ENCODE measurements at places on chromosomes 1 and 21. TPM values are rescaled to one million over a fixed set of nuclear protein-coding genes. Genes with fewer than 3 reads are reported as not detected.
A peak's percentile ranks its signal among the peaks of the same experiment; 100 is the strongest.

- DNase-seq: no peak
Measured at GRCh38 chr1:9211291-9211811, 23.2 kb upstream of the H6PD start.

DNA sequence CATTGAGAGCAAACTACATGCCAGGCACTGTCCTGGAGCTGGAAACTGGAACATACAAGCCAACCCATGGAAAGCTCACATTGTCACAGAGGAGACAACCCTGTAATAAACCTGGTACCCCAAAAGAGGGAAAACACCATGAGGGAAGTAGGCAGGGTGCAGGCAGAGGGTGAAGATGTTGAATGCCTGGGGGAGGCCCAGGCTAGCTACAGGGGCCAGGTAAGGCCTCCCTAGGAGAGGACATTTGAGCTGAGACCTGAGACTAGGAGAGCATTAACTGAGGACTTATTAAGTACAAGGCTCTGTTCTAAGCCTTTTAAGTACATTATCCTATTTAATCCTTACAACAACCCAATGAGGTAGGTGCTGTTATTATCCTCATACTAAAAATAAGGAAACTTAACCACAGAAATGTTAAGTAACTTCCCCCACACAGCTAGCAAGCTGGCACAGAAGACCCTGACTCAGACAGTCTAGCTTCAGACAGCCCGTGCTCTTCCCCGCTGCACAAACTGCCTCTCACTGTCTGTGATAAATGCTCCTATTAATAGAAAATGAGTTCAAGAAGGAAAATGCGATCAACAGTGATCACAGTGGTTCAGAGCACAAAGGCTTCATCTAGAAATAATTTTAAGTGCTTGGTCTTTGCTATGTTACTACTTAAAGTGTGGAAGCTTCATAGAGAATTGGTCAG lies 41.8 kb downstream of the ZNF281 start:
- no peak for DNase-seq

The CLEC20A gene
- not detected for total RNA-seq

GRCh38 chr21:39788383-39788782 lies 43.4 kb downstream of the IGSF5 start:
- DNase-seq: peak; percentile 54

- no peak for DNase-seq
Measured at GRCh38 chr1:212153635-212154034, 118.1 kb downstream of the DTL start.

GRCh38 chr1:27643600-27644368 lies 8.8 kb upstream of the FGR start:
- DNase-seq: no peak

DNA sequence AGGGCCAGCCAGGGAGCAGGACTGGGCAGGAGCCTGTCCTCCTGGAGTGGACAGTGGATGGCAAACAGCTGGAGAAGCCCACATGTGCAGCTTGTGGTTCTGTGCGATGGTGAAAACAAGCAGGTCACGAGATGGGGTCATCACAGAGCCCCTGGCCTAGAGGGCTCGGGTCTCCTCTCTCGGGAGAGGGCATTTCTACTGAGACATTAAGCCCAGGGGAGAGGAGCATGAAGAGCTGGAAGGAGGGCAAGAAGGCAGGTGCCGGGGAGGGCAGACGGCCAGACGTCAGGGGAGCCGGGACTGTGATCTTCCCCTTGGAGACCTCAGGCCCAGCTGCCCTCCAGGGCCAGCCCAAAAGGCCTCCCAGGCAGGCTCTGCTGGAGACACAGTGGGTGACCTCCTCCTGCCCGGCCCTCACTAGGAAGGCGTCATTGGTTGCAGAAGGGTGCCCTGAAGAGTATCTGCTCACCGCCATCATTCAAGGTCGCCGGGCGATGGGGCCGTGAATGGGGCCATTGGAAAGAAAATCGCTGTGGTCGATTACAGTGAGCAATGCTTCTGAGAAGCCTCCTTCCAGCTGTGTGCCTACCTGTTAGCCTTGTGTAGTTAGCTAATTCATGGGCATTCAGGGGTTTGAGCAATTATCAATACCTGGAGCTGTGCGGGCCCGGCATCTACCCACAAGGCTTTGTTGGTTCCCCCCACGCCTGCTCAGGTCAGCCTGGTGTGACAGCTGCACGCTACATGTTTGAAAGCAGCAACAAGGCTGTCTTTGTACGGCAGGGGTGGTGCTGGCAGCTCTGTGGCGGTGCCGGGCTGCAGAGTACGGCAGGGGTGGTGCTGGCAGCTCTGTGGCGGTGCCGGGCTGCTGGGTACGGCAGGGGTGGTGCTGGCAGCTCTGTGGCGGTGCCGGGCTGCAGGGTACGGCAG lies 72.3 kb upstream of the ACTRT2 start:
- DNase-seq: peak; percentile 24

GRCh38 chr1:172398193-172398592 lies 22.3 kb upstream of the C1orf105 start:
- no peak for DNase-seq

GRCh38 chr1:31568895-31569595 lies 7.3 kb upstream of the TINAGL1 start:
- DNase-seq: no peak
